Ammon's horn (tissue), 1 donor: ENCODE measurements at places on chromosomes 5 and 9.

DNA sequence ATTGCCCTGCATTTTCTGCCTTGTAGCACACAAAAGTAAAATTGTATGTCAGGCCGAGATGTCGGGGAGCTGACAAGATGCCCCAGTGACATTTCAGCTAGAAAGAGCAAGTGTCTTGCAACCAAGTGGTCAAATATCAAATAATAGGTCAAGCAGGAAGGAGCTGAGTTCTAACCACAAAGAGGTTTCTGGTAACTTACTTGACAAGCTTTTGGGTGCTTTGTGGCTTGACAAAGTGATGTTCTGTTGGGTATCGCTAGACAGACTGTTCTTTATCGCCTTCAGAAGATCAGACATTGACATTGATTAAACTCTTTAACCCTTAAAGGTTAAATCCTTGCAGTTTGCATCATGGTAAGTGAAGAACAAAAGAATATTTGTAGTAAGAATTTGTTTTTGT, 419.9 kb downstream of the CCDC171 start:
- no peak for DNase-seq

DNA sequence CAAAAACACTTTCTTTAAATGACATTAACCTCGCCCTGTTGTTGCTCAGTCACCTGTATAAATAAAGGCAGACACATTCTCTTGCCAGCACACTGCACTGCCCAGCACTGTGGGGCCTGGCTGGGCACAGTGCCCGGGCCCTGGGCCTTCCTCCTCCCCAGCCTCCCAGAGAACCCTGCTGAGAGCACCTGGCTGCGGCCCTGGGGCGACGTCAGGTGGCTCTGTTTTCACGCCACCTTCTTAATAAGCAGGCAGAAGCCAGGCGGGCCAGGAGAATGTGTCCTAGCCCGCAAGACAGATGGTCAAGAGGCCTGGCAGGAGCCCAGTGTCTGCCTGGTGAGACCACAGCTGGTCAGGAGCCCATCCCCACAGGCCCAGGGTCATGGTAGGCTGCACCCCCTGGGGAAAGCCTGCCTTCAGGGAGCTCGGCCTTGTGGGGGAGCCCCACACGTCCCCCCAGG, 8.2 kb upstream of the AGPAT2 start:
- no peak for DNase-seq

DNA sequence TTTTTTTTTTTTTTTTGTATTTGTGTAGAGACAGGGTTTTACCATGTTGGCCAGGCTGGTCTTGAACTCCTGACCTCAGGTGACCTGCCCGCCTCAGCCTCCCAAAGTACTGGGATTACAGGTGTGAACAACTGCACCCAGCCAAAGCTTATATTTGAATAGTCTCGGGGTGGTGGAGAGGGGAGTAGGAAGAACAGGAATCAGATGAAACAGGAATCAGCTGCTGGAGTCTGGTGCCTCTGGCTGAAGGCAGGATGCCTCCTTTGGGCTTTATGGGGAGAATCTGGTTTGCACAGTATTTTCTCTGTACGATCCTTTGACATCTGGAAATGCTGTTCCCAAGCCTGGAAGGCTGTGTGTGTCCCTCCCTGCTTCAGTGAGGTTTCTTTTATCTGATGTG, 10.9 kb downstream of the C5orf52 start:
- no peak for DNase-seq

DNA sequence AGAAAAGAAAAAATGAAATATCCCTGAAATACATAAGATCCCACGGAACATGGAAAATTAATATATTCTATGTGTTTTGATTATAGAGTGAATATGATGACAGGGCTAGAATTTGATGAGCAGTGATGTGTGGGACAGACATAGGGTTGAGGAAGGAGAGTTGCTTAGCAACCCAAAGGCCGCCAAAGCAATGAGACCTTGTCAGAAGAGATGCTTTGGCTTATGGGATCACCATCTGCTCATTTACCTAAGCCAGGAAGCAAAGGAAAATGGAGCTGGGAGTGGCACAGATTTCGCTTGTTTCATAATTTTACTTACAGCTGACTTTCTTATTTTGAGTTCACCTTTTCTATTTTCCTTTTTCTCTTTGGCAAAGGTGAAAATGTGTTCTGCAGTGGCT, 20.9 kb upstream of the HAPLN1 start:
- DNase-seq = peak; percentile 16

- peak; percentile 11 for DNase-seq
These were observed 80.6 kb downstream of the MYO10 start for GRCh38 chr5:16855485-16855884.

- DNase-seq = no peak
These were observed 8.3 kb upstream of the MED7 start for GRCh38 chr5:157150995-157151394.

DNA sequence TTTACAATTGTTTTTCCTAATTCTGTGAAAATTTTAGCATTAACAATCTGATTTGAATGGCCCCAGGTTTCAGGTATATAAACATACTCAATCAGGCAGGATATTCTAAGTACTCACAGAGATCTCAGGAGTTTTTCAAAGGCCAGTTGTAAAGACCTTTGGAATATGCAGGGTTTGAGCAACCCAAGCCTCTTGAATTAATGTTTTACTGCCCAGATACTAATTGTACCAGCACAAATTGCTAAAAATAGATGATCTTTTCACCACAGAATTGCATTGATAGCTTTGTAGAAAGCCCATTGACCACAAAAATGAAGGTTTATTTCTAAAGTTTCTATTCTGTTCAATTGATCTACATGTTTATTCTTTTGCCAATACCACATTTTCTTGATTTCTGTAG, 186.5 kb downstream of the OSTF1 start:
- DNase-seq = no peak

- DNase-seq = no peak
These were observed 620.4 kb downstream of the SLCO4C1 start for GRCh38 chr5:101675510-101676219.

- no peak for DNase-seq
These were observed 3.1 kb upstream of the GLIS3 start for GRCh38 chr9:4303006-4303405.

GRCh38 chr5:87354496-87354895, 58.2 kb downstream of the CCNH start:
- DNase-seq = no peak

- no peak for DNase-seq
These were observed 4.1 kb downstream of the EQTN start for GRCh38 chr9:27292659-27293405.

GRCh38 chr5:154158379-154158737, 32.2 kb upstream of the GALNT10 start:
- no peak for DNase-seq

DNA sequence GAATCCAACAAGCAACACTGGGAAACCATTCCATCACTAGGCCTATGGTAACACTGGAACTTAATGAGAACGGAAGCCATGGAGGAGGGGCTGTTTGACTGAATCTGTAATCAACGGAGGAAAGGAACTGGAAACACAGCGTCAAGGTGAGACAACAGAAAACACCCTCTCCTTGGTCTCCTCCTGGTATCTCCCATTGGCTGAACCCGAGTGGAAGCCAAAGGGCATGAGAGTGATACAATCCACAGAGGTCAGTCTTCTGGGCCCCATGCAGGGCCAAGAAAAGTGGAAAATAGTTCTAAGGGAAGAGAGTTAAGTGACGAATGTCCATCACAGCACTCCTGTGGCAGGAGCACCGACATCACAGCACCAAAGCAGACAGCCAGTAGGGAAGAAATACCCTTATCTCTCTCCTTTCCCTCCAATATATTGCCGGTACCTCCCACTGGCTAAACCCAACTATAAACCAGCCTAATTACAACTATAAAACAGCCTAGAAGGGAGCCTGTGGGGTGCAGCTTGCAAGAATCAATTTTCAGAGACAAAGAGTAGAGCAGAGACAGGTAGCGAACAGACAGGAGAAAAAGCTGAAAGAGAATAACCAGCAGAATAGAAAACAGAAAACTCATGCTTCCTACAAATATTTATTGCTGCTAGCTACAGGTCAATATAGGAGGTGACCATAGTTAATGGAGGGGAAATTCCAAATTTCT, 107.4 kb upstream of the IFNE start:
- no peak for DNase-seq

- DNase-seq = no peak
These were observed 69.8 kb downstream of the CNTLN start for GRCh38 chr9:17204611-17205152.
